ENCODE measurements at places on chromosomes 13 and 19.

- no peak for DNase-seq
These were observed 757 bp downstream of the FBN3 start for GRCh38 chr19:8148410-8149260.

DNA sequence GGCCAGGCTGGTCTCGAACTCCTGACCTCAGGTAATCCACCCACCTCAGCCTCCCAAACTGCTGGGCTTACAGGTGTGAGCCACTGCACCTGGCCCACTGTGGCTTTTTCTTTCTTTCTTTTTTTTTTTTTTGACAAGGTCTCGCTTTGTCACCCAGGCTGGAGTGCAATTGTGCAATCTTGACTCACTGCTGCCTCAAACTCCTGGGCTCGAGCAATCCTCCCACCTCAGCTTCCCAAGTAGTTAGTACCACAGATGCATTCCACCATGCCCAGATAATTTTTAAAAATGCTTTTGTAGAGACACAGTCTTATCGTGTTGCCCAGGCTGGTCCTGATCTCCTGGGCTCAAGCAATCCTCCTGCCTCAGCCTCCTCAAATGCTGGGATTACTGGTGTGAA, 12.1 kb upstream of the FCGBP start:
- no peak for DNase-seq

- no peak for DNase-seq
These were observed 235.6 kb upstream of the SOX21 start for GRCh38 chr13:94947965-94948371.

GRCh38 chr13:76380446-76381065, 505.6 kb downstream of the KCTD12 start:
- DNase-seq: no peak

DNA sequence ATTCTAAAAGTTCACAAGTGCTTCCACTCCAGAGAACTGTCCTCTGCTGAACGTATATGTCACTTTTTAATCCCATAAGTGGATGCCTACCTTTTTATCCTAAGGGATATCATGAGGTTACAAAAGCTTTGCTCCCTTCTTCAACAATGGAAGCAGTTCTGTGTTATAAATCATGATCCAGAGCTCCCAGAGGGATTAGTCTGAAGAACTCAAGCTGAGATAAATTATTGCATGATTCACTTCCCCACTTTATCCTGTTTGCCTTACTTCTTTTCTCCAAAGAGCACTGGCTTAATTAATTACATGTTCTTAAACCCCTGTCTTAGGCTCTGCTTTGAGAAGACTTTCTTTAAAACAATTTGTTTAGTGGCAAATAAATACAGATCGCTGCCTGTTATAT, 246.7 kb downstream of the PCDH17 start:
- DNase-seq: no peak

GRCh38 chr19:3234800-3235199, 10.3 kb downstream of the CELF5 start:
- peak; percentile 24 for DNase-seq

- no peak for DNase-seq
These were observed 212 bp downstream of the FFAR1 start for GRCh38 chr19:35347930-35348298.

- DNase-seq: peak; percentile 49
These were observed 1.2 kb downstream of the RABAC1 start for GRCh38 chr19:41957838-41958366.

- no peak for DNase-seq
These were observed 22.3 kb downstream of the TEX29 start for GRCh38 chr13:111342721-111343120.

- peak; percentile 65 for DNase-seq
These were observed 19.8 kb upstream of the TCF3 start for GRCh38 chr19:1672038-1672768.

DNA sequence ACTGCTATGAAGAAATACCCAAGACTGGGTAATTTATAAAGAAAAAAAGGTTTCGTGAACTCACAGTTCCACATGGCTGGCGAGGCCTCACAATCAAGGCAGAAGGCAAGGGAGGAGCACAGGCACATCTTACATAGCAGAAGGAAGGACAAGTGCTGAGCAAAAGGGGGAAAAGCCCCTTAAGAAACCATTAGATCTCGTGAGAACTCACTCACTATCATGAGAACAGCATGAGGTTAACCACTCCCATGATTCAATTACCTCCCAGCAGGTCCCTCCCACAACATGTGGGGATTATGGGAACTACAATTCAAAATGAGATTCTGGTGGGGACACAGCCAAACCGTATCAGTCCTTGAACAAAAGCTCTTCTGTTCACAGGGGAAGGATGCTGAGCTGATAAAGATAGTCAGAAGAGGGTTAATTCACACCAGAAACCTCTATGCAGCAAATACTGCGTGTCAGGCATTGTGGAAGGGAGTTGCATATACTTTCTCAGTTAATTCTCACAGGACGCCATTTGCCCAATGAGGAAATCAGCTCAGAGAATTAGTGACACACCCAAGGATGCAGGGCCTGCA, 246.2 kb downstream of the FOXO1 start:
- no peak for DNase-seq

DNA sequence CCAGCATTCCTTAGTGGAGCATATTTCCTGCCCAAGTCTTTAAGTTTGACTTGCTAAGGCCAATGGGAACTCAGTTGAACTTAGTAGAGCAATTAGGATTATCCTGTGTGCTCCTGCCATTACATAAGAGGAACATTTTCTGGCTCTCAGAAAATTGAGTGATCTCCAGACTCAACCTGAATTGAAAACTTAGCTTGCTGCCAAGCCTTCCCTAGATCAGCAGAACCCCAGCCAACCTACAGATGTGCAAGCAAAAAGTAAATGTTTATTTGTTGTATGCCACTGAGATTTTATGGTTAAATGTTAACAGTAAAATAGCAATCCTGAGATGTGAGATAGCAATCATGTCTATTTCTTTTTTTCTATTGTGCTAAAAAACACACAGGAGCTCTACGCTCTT, 350.9 kb downstream of the OLFM4 start:
- no peak for DNase-seq

- no peak for DNase-seq
These were observed 374.2 kb downstream of the DIAPH3 start for GRCh38 chr13:59789558-59789957.

DNA sequence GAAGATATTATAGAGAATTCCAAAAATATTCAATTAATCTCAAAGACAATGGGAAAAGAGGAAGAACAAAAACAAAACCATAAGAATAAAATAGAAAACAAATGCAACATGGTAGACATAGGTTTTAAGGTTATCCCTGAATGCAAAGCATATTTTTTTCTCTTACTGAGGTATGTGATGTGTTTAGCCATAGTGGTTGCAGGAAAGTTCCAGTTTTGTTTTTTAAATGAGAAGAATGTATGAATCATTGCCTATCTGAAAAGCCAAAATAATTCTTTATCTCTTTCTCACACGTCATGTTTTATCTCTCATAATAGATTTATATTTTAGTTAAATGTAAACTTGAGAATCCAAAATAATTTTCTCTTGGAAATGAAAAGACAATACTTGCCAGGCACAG, 2591.7 kb upstream of the PCDH20 start:
- no peak for DNase-seq

DNA sequence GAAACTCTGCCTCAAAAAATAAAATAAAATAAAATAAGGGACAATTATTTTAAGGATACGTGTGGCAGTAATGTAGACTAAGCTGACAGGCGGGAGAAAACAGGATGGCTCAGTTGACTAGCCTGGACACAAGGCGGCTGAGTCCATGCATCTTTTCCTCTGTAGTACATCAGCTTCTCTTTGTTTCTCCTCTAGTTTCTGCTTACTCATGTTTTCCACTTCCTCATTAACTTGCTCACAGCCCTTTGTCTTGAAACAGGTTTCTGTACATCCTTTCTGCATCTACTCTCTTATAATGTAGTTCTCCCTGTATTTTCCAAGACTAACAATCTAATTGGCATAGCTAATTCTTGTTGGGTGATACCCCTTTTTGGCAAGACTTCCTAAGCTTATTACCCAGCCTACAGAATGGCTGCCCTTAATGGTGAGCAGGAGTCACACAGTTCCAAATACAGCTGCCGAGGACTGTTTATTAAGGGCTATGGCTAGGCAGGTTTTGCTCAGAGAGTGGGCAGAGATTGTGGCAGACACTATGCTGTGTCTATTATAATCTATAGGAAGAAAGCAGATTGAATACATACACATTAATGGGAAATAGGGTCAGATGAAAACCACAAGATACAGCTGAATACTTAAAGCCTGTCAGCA, 58.7 kb upstream of the KLF5 start:
- DNase-seq: no peak

GRCh38 chr13:50229960-50230661, 214.9 kb downstream of the KCNRG start:
- DNase-seq: no peak

GRCh38 chr13:100298116-100298681, 209.3 kb downstream of the PCCA start:
- no peak for DNase-seq
